ENCODE measurements at places on chromosomes 7 and 10. TPM values are rescaled to one million over a fixed set of nuclear protein-coding genes. Genes with fewer than 3 reads are reported as not detected.

Gene HYAL4
- total RNA-seq: not detected

DNA sequence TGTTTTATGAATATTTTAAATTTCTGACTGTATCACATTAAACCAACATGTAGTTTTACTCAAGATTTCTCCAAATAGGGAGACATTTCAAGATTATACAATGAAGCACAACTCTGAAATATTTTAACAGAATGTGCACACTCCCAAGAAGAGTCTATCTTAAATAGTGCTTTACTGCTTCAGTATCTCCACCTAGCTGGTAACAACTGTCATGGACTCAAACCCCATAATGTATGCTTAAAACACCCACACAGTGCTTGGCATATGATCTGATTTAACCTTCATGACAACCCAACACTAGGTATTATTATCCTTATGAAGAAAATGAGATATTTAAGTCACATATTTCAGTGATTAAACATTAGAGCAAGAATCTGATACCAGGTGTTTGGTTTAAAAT lies 45.9 kb downstream of the ASZ1 start:
- peaks cover 5% of the 10 kb centered on the region for H3K4me1 ChIP-seq
- H3K4me3 ChIP-seq: no peak overlapping the region
- no peaks in the 10 kb centered on the region for H3K36me3 ChIP-seq

- no peaks in the 10 kb centered on the region for H3K27me3 ChIP-seq
- H3K4me1 ChIP-seq: no peaks in the 10 kb centered on the region
- H3K27ac ChIP-seq: no peak overlapping the region
- no peaks in the 10 kb centered on the region for H3K36me3 ChIP-seq
These were observed 51.6 kb upstream of the CREB5 start for GRCh38 chr7:28360739-28361138.

- no peaks in the 10 kb centered on the region for H3K36me3 ChIP-seq
- H3K27me3 ChIP-seq: no peaks in the 10 kb centered on the region
- H3K4me3 ChIP-seq: no peak overlapping the region
- peaks cover 3% of the 10 kb centered on the region for H3K4me1 ChIP-seq
- no peak for DNase-seq
These were observed 94.4 kb upstream of the KIF5B start for GRCh38 chr10:32150532-32151101.

Gene CDC123
- total RNA-seq: 42.2 TPM

DNA sequence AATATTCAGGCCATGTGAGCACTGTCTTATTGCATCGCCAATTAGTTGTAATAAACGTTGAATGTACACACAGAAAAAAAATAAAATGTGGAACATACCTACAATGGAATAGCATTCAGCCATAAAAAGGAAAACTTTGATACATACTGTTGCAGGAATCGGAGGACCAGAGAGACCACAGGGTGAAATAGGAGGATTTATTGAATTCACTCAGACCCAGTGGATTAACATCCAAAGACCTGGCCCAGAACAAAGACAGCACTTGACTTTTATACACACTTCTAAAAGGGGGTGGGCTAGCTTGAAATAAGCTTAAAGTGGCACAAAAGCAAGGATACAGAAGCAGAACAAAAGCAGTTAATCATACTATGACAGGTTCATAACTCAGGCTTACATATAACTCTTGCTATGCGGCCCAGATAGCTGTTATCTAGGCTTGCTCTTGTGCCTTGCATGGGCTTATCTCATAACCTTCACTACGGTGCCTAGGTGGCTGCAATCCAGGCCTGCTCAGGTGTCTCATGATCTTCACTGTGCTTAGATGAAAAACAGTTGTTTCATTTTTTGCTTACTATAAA lies 292.2 kb upstream of the TAC1 start:
- H3K27me3 ChIP-seq: no peaks in the 10 kb centered on the region
- no peak for DNase-seq
- no peak overlapping the region for H3K4me3 ChIP-seq
- no peak overlapping the region for H3K27ac ChIP-seq
- H3K4me1 ChIP-seq: no peaks in the 10 kb centered on the region
- H3K36me3 ChIP-seq: no peaks in the 10 kb centered on the region

Gene AMZ1
- 1.5 TPM for total RNA-seq

All from tibial nerve (tissue), 4 donors.